Spleen (tissue), 13 donors: ENCODE measurements at places on chromosomes 11 and 22. TPM values are rescaled to one million over a fixed set of nuclear protein-coding genes. Genes with fewer than 3 reads are reported as not detected.

GRCh38 chr22:45305456-45306075 is 4.2 kb upstream of the FAM118A start:
- no peak overlapping the region for H3K27ac ChIP-seq
- no peak for DNase-seq
- H3K4me1 ChIP-seq: peaks cover under 1% of the 10 kb centered on the region
- H3K36me3 ChIP-seq: no peaks in the 10 kb centered on the region
- H3K4me3 ChIP-seq: no peak overlapping the region

- no peak overlapping the region for H3K27ac ChIP-seq
- no peaks in the 10 kb centered on the region for H3K4me1 ChIP-seq
- no peak overlapping the region for H3K4me3 ChIP-seq
- no peak for DNase-seq
- H3K27me3 ChIP-seq: no peaks in the 10 kb centered on the region
- H3K36me3 ChIP-seq: no peaks in the 10 kb centered on the region
Observed at GRCh38 chr11:79269611-79270307, 171.1 kb downstream of the TENM4 start.

- H3K4me1 ChIP-seq: no peaks in the 10 kb centered on the region
- H3K27me3 ChIP-seq: no peaks in the 10 kb centered on the region
- no peak overlapping the region for H3K4me3 ChIP-seq
- H3K36me3 ChIP-seq: no peaks in the 10 kb centered on the region
- DNase-seq: no peak
Observed at GRCh38 chr11:11786771-11787170, 55.0 kb upstream of the USP47 start.

GRCh38 chr11:68014947-68015447 is 4.9 kb downstream of the ALDH3B1 start:
- H3K27me3 ChIP-seq: no peaks in the 10 kb centered on the region
- DNase-seq: no peak
- H3K4me1 ChIP-seq: peaks cover 8% of the 10 kb centered on the region
- H3K36me3 ChIP-seq: no peaks in the 10 kb centered on the region
- H3K4me3 ChIP-seq: no peak overlapping the region
- no peak overlapping the region for H3K27ac ChIP-seq

DNA sequence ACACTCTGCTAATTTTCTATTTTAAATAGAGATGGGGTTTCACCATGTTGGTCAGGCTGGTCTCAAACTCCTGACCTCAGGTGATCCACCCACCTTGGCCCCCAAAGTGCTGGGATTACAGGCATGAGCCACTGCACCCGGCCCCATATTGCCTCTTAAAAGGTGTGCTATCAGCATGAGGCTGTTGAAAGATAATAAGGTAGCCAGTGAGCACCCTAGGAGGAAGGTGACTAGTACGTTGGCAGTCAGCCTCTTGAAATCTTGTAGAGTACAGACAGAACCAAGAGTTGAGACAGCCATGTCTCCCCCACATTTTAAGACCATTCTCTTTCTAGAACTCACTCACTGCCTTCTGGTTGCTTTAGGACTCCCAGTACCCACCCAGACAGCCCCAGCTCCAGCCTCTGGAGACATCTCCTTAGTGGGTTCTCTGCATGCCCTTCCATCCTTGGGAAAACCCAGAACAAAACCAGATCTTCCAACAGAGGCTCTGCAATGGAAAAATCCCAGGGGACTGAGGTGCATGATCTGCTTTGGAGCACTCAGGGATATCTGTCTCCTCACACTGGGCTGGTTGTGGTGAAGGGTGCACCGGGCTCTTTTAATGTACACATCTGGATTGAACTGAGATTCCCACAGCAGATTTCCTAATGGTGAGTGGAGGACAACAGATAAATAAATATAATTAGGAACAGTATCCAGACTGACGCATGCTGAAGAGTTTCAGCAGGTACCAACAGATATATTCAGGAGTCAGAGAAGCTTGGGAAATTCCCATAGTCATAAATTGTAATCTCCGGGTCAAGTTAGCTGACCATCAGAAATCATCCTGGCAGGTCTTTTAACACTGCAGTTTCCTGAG is 49.4 kb downstream of the LRRC74B start:
- DNase-seq: no peak
- no peak overlapping the region for H3K4me3 ChIP-seq
- no peaks in the 10 kb centered on the region for H3K27me3 ChIP-seq
- no peak overlapping the region for H3K27ac ChIP-seq

DNA sequence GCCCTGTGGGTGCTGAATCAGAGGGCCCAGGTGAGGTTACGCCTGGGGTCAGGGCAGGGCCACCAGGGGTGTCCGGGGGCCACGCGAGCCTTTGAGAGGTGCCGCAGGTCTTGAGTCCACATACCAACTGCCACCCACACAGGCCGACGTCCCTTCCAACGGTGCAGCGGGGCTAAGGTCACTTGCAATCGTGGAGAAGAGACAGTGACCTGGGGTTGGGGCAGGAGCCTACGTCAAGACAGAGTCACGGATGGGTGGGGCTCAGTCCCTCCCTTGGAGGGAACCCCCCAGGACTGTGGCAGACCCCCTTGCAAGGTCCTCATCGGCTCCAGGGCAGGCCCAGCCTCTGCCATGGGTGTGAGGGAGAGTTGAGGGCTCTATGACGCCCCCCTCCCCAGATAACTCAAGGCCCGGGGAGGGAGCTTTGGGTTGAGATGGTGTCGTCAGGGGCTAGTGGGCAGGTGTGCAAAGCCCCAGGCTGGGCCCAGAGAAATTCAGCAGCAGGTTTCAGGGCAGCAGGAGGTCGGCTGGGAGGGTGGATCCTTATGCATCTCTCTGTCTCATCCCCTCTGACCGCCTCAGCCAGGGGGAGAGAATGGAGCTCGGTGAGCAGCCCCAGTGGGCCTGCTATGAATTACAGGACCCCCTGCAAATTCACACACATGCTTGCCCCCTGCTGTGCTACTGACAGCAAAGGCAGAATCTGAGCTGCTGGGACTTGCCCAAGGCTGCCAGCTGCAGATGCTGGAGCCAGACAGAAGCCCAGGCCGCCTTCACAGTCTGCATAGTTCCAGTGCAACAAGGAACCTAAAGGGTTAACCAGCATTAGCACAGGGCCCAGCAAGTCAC is 60.0 kb downstream of the MYEOV start:
- H3K4me3 ChIP-seq: no peak overlapping the region
- peaks cover 5% of the 10 kb centered on the region for H3K4me1 ChIP-seq
- no peak for DNase-seq

GRCh38 chr22:40635940-40636379 is 559 bp downstream of the MRTFA start:
- H3K27me3 ChIP-seq: no peaks in the 10 kb centered on the region
- no peak for DNase-seq
- H3K4me3 ChIP-seq: peak overlapping the region; percentile 93
- peak overlapping the region; percentile 96 for H3K27ac ChIP-seq
- H3K4me1 ChIP-seq: peaks cover 16% of the 10 kb centered on the region

DNA sequence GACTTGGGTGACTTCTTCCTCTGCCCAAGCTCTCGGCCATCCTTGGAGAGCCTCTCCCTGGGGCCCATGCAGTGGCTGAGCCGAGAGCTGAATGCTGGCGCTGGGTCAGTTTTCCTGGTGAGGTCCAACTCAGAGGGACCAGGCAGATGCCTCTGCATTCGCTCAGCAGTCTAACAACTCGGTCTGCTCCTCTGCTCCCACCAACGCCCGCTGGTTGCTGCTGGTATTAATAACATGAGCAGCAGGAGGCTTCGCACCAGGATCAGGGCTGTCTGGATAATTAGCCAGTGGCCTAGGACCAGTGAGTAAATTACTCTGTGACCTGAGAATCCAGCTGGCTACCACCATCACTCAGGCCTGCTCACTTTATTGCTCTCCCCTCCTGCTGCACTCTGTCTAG is 77.7 kb upstream of the FAM181B start:
- no peaks in the 10 kb centered on the region for H3K36me3 ChIP-seq
- no peak overlapping the region for H3K27ac ChIP-seq
- H3K4me1 ChIP-seq: no peaks in the 10 kb centered on the region
- peaks cover 29% of the 10 kb centered on the region for H3K27me3 ChIP-seq

- H3K27ac ChIP-seq: no peak overlapping the region
- no peaks in the 10 kb centered on the region for H3K27me3 ChIP-seq
- no peak for DNase-seq
- no peak overlapping the region for H3K4me3 ChIP-seq
- H3K36me3 ChIP-seq: no peaks in the 10 kb centered on the region
Observed at GRCh38 chr11:12249590-12250260, 127.6 kb upstream of the PARVA start.

- no peaks in the 10 kb centered on the region for H3K4me1 ChIP-seq
- H3K36me3 ChIP-seq: no peaks in the 10 kb centered on the region
- no peak for DNase-seq
- H3K4me3 ChIP-seq: no peak overlapping the region
- H3K27me3 ChIP-seq: no peaks in the 10 kb centered on the region
- H3K27ac ChIP-seq: no peak overlapping the region
Observed at GRCh38 chr11:82191695-82192094, 542.0 kb downstream of the FAM181B start.

GRCh38 chr11:66987924-66988637 is 13.0 kb downstream of the C11orf86 start:
- peaks cover 8% of the 10 kb centered on the region for H3K27me3 ChIP-seq
- no peaks in the 10 kb centered on the region for H3K4me1 ChIP-seq
- H3K27ac ChIP-seq: no peak overlapping the region
- H3K4me3 ChIP-seq: no peak overlapping the region
- DNase-seq: no peak

DNA sequence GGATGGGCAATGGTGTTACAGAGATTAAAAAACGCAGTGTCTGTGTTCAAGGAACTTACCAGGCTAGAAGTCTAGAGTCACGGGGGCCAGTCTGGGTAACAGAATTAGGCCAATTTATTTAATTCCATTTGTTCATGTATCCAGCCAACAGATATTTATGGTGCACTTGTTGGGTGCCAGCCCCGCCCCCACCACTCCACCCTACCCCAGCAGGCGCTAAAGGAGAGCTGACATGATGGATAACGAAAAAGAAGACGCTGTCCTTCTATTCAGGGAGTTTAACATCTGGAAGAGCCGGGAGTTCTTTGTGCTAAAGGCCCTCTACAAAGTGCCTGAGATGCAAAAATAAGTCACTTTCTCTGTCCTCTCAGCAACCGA is 1.1 kb upstream of the BMAL1 start:
- no peaks in the 10 kb centered on the region for H3K36me3 ChIP-seq
- H3K4me3 ChIP-seq: peak overlapping the region; percentile 74
- peaks cover 9% of the 10 kb centered on the region for H3K27me3 ChIP-seq

GRCh38 chr11:46248289-46249102 is 29.0 kb upstream of the CREB3L1 start:
- H3K4me3 ChIP-seq: no peak overlapping the region
- peaks cover 6% of the 10 kb centered on the region for H3K4me1 ChIP-seq
- H3K27ac ChIP-seq: no peak overlapping the region

GRCh38 chr11:94876645-94877442 is 96.5 kb downstream of the CWC15 start:
- H3K36me3 ChIP-seq: peaks cover 91% of the 10 kb centered on the region
- H3K4me1 ChIP-seq: peaks cover 12% of the 10 kb centered on the region
- no peaks in the 10 kb centered on the region for H3K27me3 ChIP-seq
- DNase-seq: no peak

DNA sequence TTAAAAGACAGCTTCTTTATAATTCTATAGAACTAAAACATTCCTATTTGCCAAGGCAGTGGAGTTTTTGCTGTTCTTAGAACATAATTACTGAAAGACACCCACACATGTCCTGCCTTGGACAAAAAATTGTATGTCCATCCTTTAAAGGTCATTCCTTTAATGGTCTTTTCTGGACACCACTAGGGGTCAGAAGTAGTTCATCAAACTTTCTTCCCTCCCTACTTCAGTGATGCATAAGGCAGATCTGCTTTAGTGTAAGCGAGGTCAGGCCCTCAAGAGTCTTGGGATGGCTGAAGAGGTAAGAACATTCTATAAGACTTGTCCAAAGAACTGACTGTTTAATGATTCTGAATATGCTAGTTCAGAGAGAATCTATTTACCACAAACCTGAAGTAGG is 4.3 kb upstream of the OR51V1 start:
- no peak overlapping the region for H3K27ac ChIP-seq
- H3K4me3 ChIP-seq: no peak overlapping the region
- no peaks in the 10 kb centered on the region for H3K4me1 ChIP-seq
- H3K27me3 ChIP-seq: no peaks in the 10 kb centered on the region

GRCh38 chr22:36324414-36324813 is 63.4 kb downstream of the MYH9 start:
- H3K27ac ChIP-seq: peak overlapping the region; percentile 91
- H3K27me3 ChIP-seq: no peaks in the 10 kb centered on the region
- DNase-seq: no peak
- H3K4me1 ChIP-seq: peaks cover 100% of the 10 kb centered on the region
- H3K36me3 ChIP-seq: peaks cover 100% of the 10 kb centered on the region
- H3K4me3 ChIP-seq: no peak overlapping the region

DNA sequence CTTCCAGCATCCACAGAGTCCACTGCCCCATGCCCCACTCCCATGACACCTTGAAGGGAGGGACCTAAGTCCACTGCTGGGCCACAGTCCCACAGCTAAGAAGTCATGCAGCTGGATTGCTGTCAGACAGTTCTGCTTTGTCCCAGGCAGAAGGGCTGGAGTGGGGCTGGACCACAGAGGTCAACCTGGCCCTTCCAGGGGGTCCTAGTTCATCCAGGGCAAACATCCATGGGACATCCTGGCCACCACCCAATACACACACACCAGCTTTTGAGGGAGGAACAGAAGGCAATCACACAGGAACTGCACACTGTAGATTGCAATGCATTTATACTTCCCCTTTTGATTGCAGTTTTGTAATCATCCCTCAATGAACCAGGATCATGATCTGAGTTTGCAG is 11.3 kb upstream of the APOL4 start:
- H3K27ac ChIP-seq: no peak overlapping the region
- no peaks in the 10 kb centered on the region for H3K36me3 ChIP-seq
- DNase-seq: no peak
- H3K27me3 ChIP-seq: no peaks in the 10 kb centered on the region

GRCh38 chr11:7444091-7444981 is 41.0 kb upstream of the OLFML1 start:
- no peaks in the 10 kb centered on the region for H3K4me1 ChIP-seq
- H3K27me3 ChIP-seq: no peaks in the 10 kb centered on the region
- no peak overlapping the region for H3K27ac ChIP-seq
- H3K4me3 ChIP-seq: no peak overlapping the region
- no peaks in the 10 kb centered on the region for H3K36me3 ChIP-seq
- DNase-seq: no peak

GRCh38 chr22:40231618-40232313 is 54.0 kb downstream of the TNRC6B start:
- no peak for DNase-seq
- peaks cover 27% of the 10 kb centered on the region for H3K4me1 ChIP-seq
- no peaks in the 10 kb centered on the region for H3K27me3 ChIP-seq
- no peak overlapping the region for H3K27ac ChIP-seq
- H3K36me3 ChIP-seq: peaks cover 12% of the 10 kb centered on the region

Gene FAM227A
- not detected for total RNA-seq

Gene PSMA1
- total RNA-seq: 121 TPM

Gene LBHD1
- total RNA-seq: 16.6 TPM

Gene MIAT
- total RNA-seq: 20.0 TPM

Gene UPK3A
- total RNA-seq: not detected

Gene SCO2
- 4.5 TPM for total RNA-seq

Gene MYEOV
- 0.36 TPM for total RNA-seq
